ENCODE measurements at places on chromosomes 4 and X. TPM values are rescaled to one million over a fixed set of nuclear protein-coding genes. Genes with fewer than 3 reads are reported as not detected.

GPM6B gene
- 6.9 TPM for total RNA-seq

DNA sequence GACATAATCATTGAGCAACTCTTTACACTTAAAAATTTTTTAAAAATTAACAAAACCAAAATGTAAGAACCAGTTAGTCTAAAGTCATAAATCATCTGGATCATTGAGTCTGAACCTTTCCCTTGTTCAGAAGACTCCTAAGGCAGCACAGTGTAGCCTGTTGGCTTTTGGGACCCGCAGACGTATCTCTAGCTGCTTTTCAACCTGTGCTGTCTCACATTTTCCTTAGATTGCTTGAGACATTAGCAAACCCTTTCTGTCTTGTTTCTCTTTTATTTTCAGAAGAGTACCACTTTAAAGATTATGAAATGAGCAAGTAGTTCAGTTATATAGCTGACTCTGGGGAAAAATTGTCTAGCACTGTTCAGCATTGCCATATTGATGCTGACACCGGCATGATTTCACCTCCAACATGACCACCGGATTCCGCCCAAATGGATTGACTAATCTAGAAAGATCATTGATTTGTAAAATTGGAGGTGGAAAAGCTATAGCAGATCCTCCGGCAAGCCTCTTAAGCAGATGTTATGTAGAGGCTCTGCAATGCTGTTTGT lies 8.9 kb downstream of the TCEANC start:
- no peak for DNase-seq
- peaks cover 10% of the 10 kb centered on the region for H3K4me1 ChIP-seq
- no peak overlapping the region for H3K27ac ChIP-seq
- no peak overlapping the region for H3K4me3 ChIP-seq

DNA sequence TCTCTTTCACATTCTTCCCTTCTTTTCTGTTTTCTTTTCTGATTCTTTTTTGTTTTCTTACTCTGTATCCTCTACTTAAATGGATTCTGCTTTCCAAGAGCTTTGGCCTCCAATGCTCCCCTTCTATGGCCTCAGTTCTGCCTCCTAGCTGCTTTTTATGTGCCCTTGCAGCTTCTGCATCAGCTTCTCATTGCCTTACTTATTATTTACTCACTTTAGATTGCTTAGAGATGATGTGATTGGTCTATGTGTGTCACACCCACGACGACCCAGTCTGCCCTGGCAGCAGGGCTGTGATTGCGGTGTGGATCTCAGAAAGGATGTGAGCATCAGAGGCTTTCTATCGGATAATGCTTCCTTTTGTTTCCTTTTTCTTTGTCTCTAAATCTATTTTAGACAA lies 71.8 kb upstream of the SMARCA5 start:
- no peak overlapping the region for H3K27ac ChIP-seq
- no peaks in the 10 kb centered on the region for H3K36me3 ChIP-seq
- H3K4me1 ChIP-seq, result no peaks in the 10 kb centered on the region
- no peak overlapping the region for H3K4me3 ChIP-seq

UGT2B15 gene
- not detected for total RNA-seq

PABPC1L2A gene
- total RNA-seq, result not detected

DNA sequence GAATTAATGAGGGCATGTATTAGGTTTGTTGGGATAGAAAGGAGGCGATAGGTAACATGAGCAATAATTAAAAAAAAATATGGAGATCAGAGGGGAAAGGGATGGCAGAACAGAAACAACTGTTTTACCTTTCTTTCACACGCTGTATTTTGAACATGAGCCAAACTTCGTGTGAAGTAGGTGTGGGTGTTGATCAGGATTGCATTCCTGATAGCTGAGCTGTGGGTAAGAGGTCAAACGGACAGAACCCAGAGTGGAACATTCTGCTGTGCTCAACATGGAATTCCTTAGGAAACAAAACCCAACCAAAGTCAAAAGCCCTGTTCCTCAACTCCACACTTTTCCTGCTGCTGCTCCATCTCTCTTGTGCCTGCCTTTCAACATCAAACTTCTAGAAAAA lies 162.5 kb upstream of the CASK start:
- no peak overlapping the region for H3K27ac ChIP-seq
- no peak overlapping the region for H3K4me3 ChIP-seq
- H3K36me3 ChIP-seq, result no peaks in the 10 kb centered on the region
- H3K4me1 ChIP-seq, result no peaks in the 10 kb centered on the region
- H3K27me3 ChIP-seq, result peaks cover 12% of the 10 kb centered on the region
- DNase-seq, result peak; percentile 54

DNA sequence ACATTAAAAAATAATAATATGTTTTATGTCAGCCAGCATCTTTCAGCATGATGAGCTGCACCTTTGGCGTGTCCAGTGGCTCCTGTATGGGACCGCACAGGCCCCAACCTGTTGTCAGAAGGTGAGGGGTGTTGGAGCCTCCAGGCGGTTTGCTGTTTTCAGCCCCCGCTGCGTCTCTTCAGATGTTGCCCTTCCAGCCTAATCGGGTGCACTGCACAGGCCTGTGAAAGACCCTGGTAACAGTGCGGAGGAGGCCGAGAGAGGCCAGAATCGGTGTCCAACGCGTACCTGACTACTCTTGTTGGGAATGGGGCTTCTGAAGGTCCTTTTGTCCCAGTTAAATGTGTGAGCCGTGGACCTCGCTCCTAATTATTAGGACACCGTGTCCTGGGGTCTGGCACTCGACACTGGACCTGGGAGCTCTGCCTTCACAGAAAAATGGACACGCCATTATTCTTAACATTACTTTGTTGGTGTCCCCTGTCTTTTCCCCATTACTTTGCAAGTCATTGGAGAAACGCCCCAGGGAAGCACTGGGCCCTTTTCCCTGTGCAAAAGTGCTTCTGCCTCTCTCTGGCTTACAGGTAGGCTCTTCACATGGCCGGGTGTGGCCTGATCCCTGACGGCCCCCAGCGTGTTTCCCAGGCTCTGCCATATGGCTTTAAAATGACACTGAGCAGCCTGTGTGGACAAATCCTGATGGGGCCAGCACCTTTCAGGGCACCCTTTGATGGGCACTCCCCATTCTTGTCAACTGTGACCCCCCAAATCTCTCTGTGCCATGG lies 51.2 kb downstream of the TBC1D14 start:
- no peak for DNase-seq
- H3K27me3 ChIP-seq, result no peaks in the 10 kb centered on the region
- H3K36me3 ChIP-seq, result no peaks in the 10 kb centered on the region

- peak; percentile 19 for DNase-seq
- H3K4me1 ChIP-seq, result no peaks in the 10 kb centered on the region
- no peak overlapping the region for H3K4me3 ChIP-seq
- H3K27ac ChIP-seq, result no peak overlapping the region
These were observed 40.1 kb downstream of the OFD1 start for GRCh38 chrX:13774696-13775095.

TEX11 gene
- total RNA-seq, result not detected

DNA sequence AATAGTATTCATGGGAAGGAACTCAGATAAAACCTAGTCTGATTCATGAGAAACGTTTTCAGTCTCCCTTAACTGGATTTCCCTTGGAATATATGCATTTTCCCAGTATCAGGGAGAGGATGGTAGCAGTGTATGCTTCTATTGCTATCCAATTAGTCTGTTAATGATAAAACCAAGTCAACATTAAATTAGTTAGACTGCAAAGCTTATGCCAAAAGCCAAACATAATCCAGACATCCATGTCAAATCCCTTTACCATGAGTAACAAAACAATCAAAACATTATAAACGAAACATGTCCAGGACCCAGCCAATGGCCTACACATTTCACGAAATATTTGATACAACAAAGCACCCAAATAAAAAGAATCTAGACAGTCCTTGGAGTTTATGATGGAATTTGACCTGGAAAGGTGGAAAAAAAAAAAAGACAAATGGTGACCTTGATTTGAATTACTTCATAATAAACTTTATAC lies 34.5 kb upstream of the VEGFD start:
- peaks cover 21% of the 10 kb centered on the region for H3K27me3 ChIP-seq
- no peak overlapping the region for H3K4me3 ChIP-seq
- H3K27ac ChIP-seq, result no peak overlapping the region
- H3K4me1 ChIP-seq, result no peaks in the 10 kb centered on the region

DNA sequence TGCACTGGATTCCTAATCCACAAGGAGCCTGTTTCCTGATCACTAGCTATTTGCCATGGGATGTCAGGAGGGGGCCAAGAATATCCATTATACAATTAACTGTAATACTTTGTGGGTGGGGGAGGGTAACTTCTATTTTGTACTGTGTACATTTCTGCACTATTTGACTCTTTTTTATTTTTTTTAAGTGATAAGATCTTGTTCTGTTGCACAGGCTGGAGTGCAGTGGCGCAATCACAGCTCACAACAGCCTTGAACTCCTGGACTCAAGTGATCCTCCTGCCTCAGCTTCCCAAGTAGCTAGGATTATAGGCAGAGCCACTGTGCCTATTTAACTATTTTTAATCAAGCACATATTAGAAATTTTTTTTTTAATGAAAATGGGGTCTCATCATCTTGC lies 134.1 kb downstream of the ELOVL6 start:
- H3K4me3 ChIP-seq, result no peak overlapping the region
- H3K27ac ChIP-seq, result no peak overlapping the region
- peaks cover 11% of the 10 kb centered on the region for H3K4me1 ChIP-seq
- no peaks in the 10 kb centered on the region for H3K27me3 ChIP-seq
- no peaks in the 10 kb centered on the region for H3K36me3 ChIP-seq
- DNase-seq, result no peak

GRCh38 chr4:54367059-54367458 lies 138.0 kb downstream of the PDGFRA start:
- H3K36me3 ChIP-seq, result peaks cover 6% of the 10 kb centered on the region
- H3K4me1 ChIP-seq, result no peaks in the 10 kb centered on the region
- H3K27me3 ChIP-seq, result peaks cover 29% of the 10 kb centered on the region
- H3K27ac ChIP-seq, result no peak overlapping the region

- no peak overlapping the region for H3K4me3 ChIP-seq
- H3K36me3 ChIP-seq, result no peaks in the 10 kb centered on the region
- DNase-seq, result no peak
- no peak overlapping the region for H3K27ac ChIP-seq
These were observed 1548.5 kb upstream of the IGFBP7 start for GRCh38 chr4:58658701-58659100.

ASB9 gene
- 0.68 TPM for total RNA-seq

PAK3 gene
- total RNA-seq, result 8.5 TPM

DNA sequence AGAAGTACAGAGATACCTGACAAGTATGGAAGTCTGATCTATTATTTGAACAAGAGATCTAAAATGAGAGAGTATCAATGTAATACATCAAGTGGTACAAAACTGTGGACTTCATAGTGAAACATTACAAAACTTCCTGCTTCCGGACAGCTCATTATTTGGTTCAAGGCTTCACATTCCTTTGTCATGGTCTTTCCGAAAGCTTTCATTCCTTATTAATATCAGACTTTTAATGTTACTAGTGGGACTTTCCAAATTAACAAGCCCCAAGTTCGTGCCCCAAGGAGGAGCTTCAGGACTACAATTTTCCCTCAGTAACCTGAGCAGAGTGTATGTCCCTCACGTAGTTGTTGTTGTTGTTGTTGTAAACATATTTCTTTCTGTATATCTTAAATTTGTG lies 1.2 kb downstream of the CHIC2 start:
- peaks cover 44% of the 10 kb centered on the region for H3K4me1 ChIP-seq
- H3K4me3 ChIP-seq, result peak overlapping the region; percentile 89
- H3K36me3 ChIP-seq, result peaks cover 5% of the 10 kb centered on the region
- peak overlapping the region; percentile 97 for H3K27ac ChIP-seq
- DNase-seq, result peak; percentile 42
- H3K27me3 ChIP-seq, result no peaks in the 10 kb centered on the region

AREG gene
- total RNA-seq, result 1,402 TPM

GRCh38 chr4:31667686-31668085 lies 947.5 kb downstream of the PCDH7 start:
- no peak overlapping the region for H3K27ac ChIP-seq
- H3K4me1 ChIP-seq, result peaks cover 17% of the 10 kb centered on the region
- H3K27me3 ChIP-seq, result no peaks in the 10 kb centered on the region
- no peak for DNase-seq
- no peaks in the 10 kb centered on the region for H3K36me3 ChIP-seq
- H3K4me3 ChIP-seq, result no peak overlapping the region

DNA sequence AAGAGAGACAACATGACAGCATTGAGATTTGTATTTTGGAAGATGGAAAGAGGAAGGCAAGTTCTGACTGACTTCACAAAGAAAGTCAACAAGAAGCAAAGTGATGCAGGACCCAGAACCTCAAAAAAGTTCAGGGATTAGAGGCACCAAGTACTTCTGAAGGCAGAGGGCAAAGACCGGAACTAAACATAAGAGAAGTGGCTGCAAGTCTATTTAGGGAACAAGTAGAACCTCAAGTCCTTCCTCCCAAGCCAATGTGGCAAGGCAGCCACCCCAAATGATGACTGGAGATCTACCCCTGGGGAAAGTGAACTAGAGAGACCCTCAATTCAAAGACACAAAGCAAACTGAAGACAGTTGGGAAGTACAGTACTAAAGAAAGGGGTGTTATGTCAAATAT lies 46.6 kb downstream of the SLC39A8 start:
- no peak for DNase-seq
- peaks cover 53% of the 10 kb centered on the region for H3K36me3 ChIP-seq
- no peaks in the 10 kb centered on the region for H3K4me1 ChIP-seq

- no peaks in the 10 kb centered on the region for H3K4me1 ChIP-seq
- no peaks in the 10 kb centered on the region for H3K27me3 ChIP-seq
- no peak overlapping the region for H3K27ac ChIP-seq
- no peak for DNase-seq
- no peak overlapping the region for H3K4me3 ChIP-seq
These were observed 29.3 kb upstream of the GPRIN3 start for GRCh38 chr4:89336818-89337420.

DNA sequence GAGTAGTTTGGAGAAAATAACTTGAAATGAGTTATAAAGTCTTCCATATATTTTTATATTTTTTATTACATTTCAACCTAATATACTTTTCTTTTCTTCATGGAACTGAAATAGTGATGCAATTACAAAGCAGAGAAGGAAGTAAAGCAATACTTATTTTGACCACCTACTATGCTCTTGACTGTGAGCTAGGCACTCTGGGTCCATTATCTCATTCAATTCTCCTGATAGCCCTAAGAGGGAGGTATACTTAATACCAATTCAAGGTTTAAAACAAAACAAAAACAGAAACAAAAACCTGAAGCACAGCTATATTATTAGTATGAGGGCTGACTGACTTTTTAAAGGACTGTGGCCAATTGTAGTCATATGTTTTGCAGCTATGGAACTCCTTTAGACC lies 193.5 kb downstream of the MAD2L1 start:
- no peak overlapping the region for H3K27ac ChIP-seq
- H3K4me3 ChIP-seq, result no peak overlapping the region
- no peak for DNase-seq
- no peaks in the 10 kb centered on the region for H3K27me3 ChIP-seq

NWD2 gene
- not detected for total RNA-seq

DNA sequence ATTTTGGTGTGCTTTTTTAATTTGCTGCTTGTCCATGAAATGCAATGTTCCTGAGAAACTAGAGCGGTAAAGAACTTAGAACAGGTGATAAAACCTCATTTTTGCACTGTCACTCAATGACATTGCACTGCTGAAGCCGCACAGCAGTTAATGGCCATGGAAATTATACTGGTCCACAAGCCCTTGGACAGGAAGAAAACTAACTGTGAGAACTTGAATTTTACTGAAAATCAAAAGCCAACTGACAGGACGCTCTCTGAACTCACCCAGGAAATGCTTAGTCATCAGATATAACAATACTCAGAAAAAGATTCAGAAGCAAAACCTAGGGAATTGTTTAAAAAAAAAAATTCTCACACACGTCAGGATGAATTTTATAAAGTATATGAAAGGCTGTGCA lies 246.4 kb upstream of the SLC7A11 start:
- H3K27me3 ChIP-seq, result no peaks in the 10 kb centered on the region
- no peaks in the 10 kb centered on the region for H3K36me3 ChIP-seq
- H3K27ac ChIP-seq, result no peak overlapping the region
- no peaks in the 10 kb centered on the region for H3K4me1 ChIP-seq

Data from MCF 10A (cell line).